ENCODE measurements at places on chromosomes 7 and 10.

- ATAC-seq: no peak
Observed at GRCh38 chr10:31399171-31399570, 80.2 kb downstream of the ZEB1 start.

DNA sequence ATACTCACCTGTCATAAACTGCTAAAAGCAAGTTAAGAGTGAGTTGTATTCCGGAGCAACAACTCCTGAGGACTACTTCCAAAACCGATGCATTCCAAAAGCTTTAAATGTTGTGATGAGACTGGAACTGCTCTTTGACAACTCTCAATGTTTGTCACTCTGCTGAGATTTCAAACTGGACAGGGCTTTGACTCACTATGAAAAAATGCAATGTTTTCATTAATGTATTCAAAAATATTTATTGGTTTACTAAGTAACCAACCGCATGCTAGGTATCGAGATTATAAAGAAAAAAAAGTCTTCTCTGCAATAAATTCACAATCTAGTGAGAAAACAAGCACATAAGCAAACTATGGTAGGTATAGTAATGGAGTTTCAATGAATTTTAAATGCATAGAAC, 107.9 kb upstream of the GNAI1 start:
- ATAC-seq: no peak

DNA sequence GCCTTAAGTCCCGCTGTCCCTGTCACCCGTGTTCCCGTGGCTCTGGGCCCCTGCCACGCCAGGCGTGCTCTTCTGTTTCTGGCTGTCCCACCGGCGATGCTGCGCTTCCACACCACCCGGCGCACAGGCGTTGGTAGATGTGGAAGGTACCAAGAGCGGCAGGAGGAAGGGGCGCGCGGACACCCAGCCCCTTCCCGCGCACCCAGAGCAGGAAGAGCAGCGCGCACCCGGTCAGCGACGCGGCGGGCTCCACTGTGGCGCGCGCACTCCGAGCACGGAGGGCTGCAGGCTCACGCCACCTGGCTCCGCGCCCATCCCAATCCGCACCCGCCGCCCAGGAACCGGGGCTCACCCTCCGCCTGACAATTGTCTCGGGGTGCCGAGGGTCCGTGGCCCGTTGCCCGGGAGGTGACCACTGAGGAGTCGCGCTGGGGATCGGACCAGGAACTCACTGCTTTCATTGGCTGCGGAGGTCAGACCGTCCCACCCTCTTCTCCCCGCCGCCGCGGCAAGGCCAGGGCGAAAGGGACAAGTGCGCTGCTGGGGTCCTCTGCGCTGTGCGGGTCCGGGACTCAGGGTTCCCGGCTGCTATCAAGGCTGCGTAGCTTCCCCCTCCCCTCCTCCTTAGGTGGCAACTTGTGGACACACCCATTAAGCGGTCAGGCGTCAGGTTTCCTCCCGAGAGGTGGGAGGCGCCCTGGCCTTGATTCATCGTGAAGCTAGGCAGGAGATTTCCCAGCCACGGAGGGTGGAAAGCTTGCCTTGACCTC, 121.6 kb upstream of the ZNF92 start:
- peak; percentile 41 for ATAC-seq

- ATAC-seq: no peak
Observed at GRCh38 chr10:14660831-14661230, 113.9 kb downstream of the FAM107B start.

DNA sequence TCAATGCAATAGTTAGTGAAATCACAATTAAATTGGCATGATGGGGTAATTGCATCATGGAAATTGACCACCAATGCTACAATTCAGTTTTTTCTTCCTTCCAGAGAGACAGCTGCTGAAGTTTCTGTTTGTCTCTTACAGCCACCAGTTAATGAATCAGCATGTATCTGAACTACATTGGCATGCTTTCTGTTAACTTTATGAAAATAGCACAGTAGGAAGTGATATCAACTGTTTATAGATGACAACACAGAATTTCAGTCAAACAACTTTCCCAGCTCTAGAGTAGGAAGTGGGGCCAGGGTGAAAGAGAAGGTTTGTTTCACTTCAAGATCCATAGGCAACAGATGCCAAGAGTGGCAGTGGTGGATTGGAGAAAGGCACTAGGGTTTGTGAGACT, 339.6 kb upstream of the VWC2 start:
- ATAC-seq: no peak

DNA sequence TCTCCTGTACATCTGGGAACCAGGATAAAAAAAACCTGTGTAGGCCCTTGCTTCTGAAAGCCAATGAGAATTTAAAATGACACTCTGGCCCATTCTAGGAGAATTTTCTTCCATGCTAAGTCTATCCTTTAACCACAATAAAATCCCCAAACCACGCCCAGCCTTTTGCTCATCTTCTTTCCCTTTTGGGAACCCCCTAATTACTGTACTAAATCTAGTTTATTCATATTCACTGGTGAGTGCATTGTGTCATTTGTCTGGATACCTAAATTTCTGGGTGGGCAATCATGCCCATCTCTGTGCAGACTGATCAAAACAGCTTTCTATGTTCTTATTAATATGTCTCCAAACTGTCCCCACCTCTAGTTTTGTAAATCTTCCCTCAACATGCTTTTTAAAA, 11.7 kb upstream of the CDK14 start:
- ATAC-seq: no peak

DNA sequence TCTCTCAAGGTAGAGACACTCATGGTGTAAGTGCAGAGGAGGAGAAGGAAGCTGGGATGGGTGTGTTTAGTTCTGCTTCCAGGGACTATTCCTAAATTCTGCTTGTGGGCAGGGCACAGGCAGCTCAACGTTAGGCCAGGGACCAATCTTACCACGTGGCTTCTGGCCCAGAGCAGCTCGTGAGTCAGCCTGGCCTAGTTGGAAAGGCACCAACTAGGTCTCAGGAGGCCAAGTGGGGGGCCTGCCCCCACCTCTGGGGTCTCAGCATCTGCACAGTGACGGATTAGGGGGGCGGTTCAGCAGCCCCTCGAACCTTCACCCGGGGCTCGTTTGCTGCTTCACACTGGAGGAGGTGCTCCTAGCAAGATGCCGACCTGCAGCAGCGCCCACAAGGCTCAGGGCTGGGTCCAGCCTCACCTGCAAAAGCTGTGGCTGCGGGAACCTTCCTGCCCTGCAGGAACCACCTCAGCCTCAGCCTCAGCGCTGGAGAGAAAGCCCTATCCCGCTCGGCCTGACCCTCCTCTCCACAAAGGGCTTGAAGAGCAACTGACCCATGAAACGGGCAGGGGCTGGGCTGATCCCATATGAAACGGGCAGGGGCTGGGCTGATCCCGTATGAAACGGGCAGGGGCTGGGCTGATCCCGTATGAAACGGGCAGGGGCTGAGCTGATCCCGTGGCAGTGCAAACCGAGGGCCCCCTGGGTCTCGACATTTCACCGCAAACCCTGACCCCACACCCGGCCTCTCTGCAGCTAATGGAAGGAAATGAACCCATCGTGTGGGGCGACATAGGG, 447.4 kb downstream of the DNAJB6 start:
- no peak for ATAC-seq

DNA sequence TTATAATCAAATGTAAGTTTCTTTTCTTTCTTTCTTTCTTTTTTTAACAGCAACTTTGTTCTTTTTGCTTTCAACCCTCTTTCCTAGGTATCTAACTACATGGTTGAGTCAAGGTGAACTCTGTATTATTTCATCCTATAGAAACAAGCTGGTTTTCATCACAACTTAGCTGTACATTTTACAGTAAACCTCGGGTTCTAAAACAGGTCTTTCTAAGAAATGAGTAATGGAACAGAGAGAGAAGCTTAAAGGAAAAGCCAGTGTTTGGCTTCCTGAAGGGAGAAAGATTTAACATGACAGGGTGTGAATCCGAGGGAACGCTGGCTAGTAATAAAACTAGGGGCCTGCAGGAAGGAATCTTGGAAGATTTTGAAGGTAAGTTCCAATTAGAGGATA, 143.4 kb upstream of the ITGB1 start:
- ATAC-seq: no peak

DNA sequence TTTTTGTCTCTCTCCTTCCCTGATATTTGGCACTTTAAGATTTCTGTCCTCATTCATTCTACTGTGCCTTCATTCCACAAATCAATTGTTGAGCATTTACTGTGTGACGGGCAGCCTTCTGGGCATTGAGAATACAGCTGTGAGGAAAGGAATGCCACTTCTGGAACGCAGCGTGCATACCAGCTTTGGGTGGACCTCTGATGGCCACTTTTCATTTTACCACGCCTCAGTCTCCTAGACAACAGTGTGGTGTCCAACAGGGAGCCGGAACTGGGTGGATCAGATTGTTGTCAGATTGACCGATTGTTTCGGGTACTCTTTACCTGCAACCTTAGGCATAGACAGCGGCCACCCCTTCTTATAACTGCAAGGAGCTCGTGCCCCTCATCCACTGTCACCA, 222.7 kb upstream of the DPP6 start:
- ATAC-seq: no peak

- no peak for ATAC-seq
Observed at GRCh38 chr10:109962247-109962646, 38.9 kb upstream of the XPNPEP1 start.

- ATAC-seq: no peak
Observed at GRCh38 chr10:43926371-43926770, 277.7 kb upstream of the ZNF32 start.

DNA sequence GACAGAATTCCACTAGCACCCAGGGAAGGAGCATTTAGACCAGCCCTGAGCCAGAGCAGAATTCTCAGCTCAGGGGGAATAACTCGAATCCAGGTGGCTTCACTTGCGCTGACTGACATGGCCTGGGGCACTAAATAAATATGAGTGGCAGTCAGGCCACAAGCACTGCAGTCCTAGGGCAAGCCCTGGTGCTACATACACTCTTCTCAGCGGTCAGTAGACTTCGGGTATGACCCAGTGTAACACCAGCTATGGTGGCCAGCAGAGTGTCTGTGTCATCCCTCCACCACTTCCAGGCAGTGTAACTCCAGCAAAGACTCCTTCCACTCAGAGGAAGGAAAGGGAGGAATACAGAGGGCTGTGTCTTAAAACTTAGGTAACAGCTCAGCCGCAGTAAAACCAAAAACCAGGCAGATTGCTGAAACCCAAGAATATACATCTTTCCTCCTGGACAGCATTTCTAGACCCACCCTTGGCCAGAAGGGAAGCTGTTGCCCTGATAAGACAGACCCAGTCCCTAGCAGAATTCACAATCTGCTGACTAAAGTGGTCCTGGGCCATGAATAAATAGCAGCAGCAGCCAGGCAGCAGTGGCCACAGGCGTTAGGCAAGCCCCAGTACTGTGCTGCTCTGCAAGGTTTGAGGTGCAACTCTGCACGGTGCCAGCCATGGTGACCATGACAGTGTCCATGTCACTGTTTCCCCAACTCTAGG, 77.0 kb downstream of the SNX13 start:
- no peak for ATAC-seq

GRCh38 chr7:45563401-45563800, 10.8 kb upstream of the ADCY1 start:
- ATAC-seq: no peak

DNA sequence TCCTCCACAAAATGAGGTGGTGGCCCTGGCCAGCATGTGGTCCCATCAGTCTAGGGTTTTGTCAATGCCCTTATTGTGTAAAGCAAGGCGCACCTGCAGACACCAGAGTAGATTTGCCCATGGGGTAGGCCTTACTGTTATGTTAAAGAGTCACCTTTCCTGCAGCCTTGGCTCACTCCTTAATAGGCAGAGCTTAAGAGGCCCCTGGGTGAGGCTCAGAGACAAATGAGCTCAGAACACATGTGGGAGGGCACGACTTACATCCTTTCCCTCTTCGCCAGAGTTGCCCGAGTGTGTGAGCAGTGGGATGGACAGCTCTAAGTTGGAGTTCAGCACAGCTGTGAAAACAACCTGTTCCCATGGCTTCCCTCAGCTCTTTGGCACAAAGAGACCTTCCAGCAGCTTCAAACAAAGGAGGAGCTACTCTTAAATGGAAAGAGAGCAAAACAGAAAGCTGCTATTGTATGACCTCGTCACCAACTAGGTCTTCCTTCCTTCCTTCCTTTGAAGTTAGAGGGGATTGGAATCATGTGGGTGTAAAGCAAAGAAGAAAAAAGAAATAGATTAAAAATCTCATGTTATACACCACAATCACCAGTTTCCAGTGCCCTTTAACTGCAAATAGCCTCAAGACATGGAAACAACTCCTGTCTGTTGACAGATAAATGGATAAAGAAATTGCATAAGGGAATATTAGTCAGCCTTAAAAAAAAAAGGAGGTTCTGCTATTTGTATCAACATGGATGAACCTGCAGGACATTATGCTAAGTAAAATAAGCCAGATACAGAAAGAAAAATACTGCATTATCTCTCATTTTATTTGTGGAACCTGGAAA, 11.9 kb upstream of the XPNPEP1 start:
- ATAC-seq: peak; percentile 62

DNA sequence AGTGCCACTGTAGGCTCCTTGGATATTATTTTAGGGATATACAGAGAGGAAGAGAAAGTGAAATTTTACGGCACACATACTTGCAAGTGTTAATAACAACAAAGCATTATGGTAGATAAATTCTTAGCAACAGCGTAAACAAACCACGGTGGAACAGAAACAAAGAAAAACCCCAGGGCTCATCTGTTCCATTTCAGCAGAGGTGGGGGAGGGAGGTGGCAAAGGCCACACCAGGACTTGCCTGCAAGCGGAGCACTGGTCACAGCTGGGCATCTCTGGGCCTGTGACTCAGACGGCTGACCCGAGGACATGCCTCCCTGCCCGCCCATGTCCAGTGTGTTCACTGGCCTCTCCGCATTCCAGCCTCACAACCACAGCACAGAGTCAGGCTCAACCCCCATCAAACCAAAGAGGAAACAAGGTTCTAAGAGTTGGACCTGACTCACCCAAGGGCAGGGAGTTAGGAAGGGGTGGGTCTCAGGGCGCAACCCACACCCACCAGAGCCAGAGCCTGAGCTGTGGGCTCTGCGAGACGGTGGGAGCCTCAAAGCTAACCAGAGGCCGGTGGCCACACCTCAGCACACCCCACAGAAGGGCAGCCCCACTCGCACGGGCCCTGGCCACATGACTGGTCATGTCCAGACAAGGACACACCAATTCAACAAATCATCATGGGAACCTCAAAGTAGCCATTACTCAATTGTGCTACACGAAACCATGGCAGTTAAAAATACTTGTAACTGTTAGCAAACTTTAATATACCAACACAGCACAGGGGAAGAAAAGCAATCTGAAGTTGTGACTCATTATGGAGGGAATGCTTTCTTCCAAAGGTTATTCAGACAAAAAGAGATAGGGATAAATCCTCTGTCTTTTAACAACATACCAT, 10.7 kb downstream of the ESYT2 start:
- peak; percentile 74 for ATAC-seq

DNA sequence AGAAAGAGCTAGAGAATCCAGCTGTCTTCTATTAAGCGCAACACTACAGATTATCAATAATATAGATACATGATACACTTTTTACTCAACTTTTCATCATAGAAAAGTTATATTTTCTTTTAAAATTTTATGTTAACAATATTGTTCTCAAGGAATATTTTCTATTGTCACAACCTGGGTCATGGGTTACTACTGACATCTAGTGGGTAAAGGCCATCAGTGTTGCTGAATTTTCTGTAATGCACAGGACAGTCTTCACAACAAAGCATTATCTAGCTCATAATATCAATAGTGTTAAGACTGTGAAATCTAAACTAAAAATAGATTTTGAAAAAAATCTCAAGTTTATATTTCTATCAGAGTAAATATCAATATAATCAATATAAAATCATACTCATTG, 209.8 kb downstream of the ZNF33B start:
- no peak for ATAC-seq
